ENCODE measurements at places on chromosomes 2 and 18.

- no peak for DNase-seq
These were observed 267.8 kb upstream of the TRIB2 start for GRCh38 chr2:12448846-12449505.

- DNase-seq, result no peak
These were observed 295.8 kb upstream of the ZNF804A start for GRCh38 chr2:184302506-184302905.

GRCh38 chr2:155633887-155634570 lies 698.5 kb downstream of the NR4A2 start:
- no peak for DNase-seq

- no peak for DNase-seq
These were observed 60.1 kb downstream of the TGIF1 start for GRCh38 chr18:3510024-3510423.

DNA sequence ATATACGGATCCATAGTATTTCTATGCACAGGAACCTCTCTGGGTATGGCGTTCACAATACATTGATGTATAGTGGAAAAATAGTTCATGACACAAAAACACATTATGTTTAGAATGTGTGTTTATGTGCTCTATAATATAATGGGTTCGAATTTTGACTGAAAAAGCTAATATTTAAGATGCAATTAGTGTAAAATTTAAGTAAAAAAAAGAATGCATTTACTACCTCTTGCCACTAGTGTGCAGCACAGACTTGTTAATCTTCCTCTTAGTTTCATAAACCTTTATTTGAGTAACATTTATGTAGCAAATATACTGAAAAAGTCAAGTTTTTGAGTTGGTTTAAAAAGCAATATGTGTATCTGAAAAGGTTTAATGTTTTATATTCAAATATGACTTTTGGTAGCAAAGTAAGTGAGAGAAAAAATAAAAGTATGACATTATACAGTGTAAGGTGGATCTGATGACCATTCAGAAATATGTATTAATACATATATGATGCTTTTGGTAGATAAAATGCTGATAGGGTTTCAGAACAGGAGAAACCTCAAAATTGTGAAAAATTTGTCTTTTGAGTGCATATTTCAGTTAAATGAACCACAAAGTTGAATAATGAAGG lies 49.4 kb downstream of the CCDC102B start:
- DNase-seq, result no peak

DNA sequence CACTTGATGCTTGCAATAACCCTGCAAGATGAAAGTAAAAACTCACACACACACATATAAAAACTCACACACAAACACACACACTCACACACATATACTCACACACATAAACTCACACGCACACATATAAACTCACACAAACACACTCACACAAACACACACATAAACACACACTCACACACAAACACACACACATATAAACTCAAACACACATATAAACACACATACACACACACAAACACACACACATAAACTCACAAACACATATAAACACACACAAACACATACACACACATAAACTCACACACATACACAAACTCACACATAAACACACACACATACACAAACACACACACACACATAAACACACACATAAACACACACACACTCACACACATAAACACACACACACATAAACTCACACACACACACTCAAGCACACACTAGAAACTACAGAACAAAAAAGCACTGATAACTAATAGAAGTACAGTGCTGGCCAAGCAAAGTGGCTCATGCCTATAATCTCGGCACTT lies 117.7 kb upstream of the TEKT4 start:
- no peak for DNase-seq

DNA sequence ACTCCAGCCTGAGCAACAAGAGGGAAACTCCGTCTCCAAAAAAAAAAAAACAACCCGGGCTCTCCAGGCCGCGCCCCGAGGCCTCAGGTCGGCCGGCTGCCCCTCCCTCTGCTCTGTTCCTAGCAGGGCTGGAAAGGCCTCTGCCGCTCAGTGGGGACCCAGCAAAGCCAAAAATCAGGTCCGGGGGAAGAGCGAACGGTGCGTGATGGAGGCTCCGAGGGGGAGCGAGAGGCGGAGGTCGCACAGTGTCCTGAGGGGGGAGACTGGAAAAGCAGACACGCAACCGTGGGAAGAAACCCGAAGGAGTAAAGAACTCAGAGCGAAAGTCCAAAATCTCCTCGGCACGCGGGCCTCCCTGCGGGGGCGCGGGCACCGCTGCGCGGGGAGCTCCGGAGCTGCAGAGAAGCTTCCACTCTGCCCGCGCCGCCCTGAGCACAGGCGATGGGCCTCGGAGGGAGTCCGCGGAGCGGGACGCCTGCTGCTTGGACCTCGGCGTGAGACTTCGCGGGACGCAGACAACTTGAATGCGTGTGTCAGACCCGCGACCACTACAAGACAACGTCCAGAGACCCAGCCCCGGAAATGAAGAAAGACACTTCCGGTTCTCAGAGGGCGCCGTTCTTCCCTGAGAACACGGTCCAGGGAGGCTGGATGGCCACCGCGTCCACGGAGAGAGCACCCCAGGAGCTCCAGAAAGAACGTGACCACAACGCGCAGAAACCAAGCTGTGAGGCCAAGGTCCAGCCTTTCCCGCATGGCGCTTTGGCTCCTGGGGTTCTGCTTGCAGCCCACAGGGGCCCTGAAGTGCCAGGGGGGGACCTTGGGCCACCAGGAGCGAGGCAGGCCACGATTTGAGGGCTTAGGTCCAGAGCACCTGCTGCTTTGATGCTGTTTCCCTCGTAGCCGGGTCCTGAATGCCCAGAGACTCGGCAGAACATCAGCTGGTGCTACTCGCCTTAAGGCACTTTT lies 219.8 kb downstream of the DPP10 start:
- no peak for DNase-seq

- no peak for DNase-seq
These were observed 34.1 kb upstream of the KCNF1 start for GRCh38 chr2:10877651-10878111.

GRCh38 chr2:224613543-224614286 lies 28.6 kb upstream of the CUL3 start:
- no peak for DNase-seq

DNA sequence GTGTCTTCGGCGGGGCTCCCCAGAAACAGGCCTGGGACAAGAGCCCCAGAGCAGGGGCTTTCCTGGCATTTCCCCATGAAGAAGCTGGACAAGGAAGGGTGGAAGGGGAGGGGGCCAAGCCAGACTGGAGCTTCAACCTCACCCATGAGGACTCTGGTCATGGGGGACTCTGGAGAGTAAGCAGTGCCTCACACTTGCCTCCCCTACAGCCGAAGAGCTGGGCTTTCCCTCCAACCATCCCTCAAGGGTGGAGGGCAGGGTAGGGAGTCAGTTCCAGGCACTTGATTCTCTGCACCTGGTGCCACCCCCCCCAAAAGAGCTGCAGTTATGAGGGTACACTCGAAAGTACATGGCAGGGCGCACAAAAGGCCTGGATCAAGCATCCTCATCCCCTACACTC lies 246.6 kb downstream of the TFCP2L1 start:
- no peak for DNase-seq

GRCh38 chr2:240820607-240821428 lies 799 bp upstream of the KIF1A start:
- DNase-seq, result peak; percentile 43

GRCh38 chr2:9752441-9753275 lies 90.6 kb upstream of the TAF1B start:
- peak; percentile 39 for DNase-seq

GRCh38 chr2:44778221-44778654 lies 163.3 kb upstream of the SIX3 start:
- DNase-seq, result no peak

DNA sequence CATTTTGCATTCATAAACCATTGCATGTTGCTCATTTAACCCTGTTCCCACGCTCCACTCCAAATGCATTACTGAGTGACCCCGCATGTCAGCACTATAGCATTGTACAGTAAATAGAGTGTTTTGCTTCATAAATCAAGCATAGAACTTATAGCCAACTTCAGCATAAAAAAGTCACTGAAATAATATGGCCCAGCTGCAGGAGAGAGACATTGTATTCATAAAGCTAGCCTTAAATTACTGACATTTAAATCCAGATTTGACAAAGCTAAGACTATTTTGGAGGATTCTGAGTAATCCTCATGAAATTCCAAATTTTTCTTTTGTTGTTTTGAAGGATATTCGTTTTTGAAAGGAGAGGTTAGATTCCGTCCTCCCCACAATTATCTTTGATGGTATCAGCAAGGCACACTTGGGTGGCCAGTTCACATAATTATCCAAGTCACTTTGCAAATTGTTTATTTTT lies 320.9 kb upstream of the TCF4 start:
- DNase-seq, result peak; percentile 91

GRCh38 chr2:196482119-196483065 lies 157.1 kb upstream of the CCDC150 start:
- DNase-seq, result no peak

DNA sequence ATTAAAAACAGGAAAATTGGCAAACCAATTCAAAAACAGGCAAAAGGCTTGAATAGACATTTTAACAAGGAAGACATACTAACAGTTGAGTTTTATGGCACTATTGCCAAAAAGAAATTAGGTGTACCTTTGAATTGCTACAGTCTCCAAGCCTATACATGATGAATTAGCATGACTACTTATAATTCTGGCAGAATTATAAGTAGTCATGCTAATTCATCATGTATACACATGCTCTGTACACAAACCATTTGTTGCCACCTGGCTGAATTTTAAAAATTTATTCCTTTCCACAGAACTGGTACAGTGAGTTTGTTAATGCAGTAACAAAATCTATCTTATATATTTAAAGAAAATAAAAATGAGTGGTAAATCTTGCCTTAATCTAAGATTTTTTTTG lies 1332.0 kb upstream of the CRIM1 start:
- DNase-seq, result no peak

- DNase-seq, result no peak
These were observed 137.0 kb downstream of the UBE2E3 start for GRCh38 chr2:181117206-181117925.

DNA sequence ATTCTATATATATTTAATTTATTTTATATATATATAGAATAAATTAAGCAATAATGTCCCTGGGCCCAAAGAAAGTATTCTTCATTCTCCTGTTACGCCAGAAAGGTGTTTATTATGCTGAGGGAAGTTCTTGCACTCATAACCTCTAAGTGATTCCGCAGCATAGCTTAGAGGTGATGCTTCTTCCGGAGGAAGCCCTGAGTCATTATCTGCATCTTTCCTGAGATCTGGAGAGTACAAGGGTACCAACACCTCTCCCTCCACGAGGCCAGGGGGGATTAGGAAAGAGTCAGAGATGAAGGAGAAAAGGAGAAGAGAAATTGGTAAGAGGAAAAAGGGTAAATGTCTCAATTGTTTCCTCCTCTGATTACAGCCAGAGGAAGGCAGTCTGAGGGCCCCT lies 43.1 kb upstream of the RTN4 start:
- DNase-seq, result peak; percentile 58

DNA sequence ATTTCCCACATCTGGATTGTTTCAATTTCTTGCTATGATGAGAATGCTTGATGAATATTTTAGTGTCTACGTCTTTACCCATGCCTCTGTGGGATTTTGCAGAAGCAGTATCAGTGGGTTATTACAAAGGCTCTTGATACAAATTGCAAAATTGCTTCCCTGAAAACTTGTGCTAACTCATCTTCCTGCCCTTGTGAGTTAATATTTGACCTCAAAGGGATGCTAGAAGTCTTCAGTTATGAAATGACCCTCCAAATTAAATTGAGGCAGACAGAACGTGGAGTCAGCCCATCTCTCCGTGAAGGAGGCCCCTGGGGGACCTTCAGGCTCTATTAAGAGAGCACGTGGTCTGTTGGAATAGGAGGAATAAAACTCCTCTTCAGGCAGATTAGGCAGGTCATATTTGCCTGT lies 239.2 kb upstream of the HS6ST1 start:
- DNase-seq, result no peak

GRCh38 chr2:43676322-43677050 lies at the start of gene C1GALT1C1L:
C1GALT1C1L (minus strand) TSS chr2:43676429; CDS start chr2:43676322, 107 bp downstream.
- peak; percentile 62 for DNase-seq

- no peak for DNase-seq
These were observed 135.0 kb downstream of the SCG2 start for GRCh38 chr2:223467196-223467595.

DNA sequence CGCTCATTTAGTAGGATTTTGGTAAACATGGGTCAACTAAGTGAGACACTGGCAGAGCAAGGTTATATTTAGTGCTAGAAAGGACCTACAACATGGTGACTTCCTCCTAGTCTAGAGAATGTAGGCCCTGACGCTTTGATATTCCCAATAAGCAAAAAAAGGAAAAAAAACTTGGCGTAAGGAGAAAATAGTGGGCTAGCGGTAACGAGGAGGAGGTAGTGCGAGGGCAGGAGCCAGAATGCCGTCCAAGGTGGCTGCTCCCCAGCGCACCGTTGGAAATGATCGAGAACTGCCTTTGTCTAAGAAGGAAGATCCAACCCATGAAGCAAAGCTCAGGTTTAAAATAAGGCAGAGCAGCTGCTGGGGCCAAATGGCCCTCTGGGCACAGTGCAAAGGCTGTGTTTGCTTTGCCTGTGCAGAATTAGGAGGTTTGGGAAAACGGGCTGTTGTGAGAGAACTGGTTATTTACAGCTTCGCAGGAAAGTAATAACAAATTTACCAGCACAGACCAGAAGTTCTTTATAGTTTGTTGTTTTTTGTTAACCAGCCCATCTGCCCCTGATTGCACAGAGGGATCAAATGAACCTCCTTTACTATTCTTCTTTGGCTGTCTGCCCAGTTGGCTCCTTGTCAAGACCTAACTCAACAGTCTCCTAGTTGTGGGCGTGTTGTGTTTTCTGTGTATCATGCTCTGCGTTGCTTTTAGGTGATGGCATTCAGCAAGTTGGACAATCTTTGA lies 86.6 kb downstream of the ITGB1BP1 start:
- DNase-seq, result peak; percentile 92

- DNase-seq, result no peak
These were observed 1.5 kb downstream of the ACSL3 start for GRCh38 chr2:222862106-222862908.

DNA sequence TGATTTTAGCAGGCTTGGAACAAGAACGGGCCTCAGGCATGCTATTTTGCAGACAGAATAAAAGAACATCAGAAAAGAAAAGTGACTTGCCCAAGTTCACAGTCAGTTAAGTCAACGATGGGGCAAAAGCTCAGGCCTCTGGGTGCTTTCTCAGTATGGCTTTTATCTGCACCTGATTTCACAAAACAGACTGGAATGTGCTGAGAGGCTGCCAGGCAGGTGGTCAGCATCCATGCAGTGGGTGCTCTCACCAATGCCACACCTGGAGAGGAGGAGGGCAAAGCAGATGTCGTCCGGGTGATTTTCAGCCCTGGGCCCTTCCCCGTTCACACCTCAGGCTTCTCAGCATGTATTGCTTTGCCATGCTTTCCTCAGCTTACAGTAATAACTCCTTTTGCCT lies 854.6 kb downstream of the RNF144A start:
- no peak for DNase-seq

DNA sequence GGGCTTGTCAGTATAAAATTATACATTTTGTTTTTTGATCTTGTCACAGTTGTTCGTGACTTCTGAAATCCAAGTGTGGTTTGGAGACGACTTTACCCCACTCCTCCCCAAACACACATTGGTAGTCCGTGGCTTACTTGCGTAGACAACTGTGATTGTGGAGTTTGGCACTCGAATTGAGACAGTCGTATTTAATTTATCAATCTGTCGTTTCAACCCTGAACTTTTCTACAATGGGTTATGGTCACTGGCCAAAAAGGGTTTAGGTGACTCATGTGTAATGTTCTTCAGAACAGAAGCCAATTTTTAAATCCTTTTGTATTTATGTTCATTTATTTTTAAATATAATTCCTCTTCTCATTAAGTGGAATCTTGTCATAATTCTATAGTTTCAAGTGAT lies 129.9 kb downstream of the SPTBN1 start:
- no peak for DNase-seq

Measured in SJSA1 (cell line).